ENCODE measurements at places on chromosomes 2 and 18.

DNA sequence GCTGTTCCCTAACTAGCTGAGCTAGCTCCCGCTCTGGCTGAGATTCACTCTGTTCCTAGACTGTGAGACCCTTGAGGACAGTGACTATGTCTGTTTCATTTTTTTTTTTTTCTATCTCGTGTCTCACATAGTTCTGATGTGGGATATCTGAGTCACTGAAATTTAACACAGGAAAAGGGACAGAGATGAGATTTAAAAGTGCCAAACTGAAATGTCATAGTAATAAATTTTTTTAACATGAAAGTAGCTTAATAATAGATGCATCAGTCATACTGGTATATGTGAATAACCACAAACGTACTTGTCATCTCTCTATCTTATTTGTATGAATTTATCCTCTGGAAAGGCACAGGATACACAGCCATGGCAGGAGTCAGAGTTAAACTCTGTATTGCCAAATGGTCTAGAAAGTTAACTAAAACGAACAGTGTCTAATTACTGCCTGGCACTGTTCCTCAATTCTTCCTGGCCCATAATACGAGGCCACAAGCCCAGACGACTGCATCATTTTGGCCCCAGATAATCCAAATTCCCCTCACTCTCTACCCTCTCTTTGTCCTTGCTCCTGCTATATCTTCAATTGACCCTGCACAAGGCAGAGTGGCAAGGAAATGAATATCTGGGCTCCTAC lies 87.5 kb downstream of the SATB2 start:
- no peak for DNase-seq

DNA sequence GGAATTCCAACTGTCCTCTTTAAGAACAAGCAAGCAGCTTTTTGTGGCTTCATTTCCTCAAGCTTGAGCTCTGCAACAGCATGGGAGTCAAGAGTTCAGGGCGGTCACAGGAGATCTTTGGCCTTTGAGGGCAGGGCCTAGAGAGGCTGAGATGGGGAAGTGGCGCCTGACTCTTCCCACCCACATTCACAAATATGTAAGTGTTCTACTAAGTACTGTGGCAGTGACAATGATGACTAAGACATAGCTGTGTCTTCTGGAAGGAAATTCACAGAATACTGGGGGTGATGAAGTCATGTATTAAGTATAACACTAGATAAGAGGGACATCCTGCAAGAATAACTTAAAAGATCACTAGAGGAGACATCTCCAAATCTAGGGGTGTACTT lies 15.0 kb downstream of the RND3 start:
- DNase-seq, result no peak

DNA sequence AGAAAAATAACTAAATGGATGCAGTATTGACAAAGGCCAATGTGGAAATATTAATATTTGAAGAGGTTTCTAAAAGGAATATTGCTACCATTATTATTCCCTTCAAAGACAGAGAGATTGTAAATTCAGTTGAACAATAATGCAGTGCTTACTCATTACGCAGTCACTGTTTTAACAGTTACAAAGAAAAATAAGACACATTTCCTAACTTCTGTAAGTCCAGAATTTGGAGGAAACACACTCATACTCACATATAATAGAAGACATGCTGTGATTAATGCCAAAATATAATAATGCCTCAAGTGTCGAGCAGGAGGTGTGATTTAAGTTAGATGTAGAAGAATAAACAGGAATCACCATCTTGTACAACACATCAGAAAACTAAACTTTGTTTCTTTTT lies 389.2 kb downstream of the FBXO15 start:
- DNase-seq, result no peak

GRCh38 chr18:31039426-31039825 lies 3.1 kb downstream of the DSC3 start:
- DNase-seq, result no peak

DNA sequence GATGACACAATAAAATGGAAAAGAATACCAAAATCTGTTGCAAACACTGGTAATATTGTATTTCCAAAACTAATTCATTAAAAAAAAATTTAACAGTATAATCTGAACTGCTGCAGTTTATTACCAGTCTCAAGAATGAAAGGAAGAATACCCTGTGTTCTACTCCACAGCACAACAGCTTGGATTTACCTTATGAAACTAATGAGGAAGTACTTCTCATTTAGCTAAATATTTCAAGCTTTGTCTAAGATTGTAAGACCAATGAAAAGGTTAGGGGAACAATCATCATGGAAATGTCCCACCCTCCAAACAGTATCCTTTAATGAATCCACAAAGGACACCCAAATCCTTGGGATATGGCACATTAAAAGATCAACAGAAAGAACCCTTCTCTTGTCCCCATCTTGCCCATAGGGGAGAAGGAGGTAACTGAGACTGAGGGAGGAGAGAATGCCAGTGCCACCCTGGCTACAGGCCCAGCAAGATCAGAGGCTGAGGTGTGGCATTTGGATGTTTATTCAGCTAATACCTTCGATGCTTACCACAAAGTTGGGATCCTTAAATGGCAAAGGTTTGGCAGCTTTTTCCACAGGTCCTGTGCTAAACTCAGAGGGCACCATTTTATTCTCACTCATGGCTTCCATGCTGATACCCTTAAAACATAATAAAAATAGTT lies 17.7 kb downstream of the INO80C start:
- no peak for DNase-seq

DNA sequence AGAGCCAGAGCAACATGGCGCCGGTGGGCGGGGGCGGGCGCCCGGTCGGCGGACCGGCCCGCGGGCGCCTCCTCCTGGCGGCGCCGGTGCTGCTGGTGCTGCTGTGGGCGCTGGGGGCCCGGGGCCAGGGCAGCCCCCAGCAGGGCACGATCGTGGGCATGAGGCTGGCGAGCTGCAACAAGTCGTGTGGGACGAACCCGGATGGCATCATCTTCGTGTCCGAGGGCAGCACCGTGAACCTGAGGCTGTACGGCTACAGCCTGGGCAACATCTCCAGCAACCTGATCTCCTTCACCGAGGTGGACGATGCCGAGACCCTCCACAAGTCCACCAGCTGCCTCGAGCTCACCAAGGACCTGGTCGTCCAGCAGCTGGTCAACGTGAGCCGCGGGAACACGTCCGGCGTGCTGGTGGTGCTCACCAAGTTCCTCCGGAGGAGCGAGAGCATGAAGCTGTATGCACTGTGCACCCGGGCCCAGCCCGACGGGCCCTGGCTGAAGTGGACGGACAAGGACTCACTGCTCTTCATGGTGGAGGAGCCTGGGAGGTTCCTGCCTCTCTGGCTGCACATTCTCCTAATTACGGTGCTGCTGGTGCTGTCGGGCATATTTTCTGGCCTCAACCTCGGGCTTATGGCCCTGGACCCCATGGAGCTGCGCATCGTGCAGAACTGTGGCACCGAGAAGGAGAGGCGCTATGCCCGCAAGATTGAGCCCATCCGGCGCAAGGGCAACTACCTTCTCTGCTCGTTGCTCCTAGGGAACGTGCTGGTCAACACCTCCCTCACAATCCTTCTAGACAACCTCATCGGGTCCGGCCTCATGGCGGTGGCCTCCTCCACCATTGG lies 507 bp downstream of the CNNM4 start:
- DNase-seq, result peak; percentile 37

DNA sequence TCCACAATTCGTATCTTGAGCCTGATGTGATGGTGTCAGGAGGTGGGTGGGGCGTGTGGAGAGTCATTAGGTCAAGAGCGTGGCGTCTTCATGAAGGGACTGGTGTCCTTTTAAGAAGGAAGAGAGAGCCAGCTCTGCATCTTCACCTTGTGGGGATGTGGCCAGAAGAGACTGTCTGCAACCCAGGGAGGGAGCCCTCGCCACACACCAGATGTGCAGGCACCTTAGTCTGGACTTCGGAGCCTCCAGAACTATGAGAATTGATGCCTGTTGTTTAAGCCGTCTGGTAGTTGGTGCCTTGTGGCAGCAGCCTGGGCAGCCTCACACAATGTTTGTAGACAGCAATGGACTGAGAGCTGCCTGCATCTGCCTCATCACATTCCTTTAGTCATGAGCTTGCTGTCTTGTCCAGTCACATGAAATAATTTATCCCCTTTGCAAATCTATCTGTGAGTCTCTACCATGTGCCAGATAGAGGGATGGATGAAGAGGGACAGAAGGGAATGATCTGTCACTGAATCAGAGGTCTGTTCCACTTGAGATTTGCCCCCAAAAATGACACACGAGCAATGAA lies 61.0 kb downstream of the MYT1L start:
- no peak for DNase-seq

DNA sequence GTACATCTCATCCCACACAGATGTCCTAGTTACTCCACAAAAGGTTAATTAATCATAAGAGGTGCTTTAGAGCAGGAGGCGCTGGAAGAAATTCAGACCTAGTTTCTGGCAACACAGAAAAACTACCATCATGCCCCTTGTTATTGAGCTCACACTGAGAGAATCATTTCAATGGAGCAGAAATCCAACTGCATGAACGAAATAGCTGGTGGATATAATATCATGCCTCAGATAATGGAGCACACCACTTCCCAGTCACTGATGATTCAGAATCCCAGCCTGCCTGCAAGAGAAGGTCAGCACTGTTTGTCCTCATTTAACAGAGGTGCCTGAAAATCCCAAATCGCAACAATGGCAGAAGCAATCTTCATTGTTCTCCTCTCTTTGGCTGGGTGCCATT lies 125.8 kb upstream of the CREB1 start:
- DNase-seq, result no peak

GRCh38 chr2:175436076-175436475 lies 254.6 kb upstream of the ATP5MC3 start:
- no peak for DNase-seq

DNA sequence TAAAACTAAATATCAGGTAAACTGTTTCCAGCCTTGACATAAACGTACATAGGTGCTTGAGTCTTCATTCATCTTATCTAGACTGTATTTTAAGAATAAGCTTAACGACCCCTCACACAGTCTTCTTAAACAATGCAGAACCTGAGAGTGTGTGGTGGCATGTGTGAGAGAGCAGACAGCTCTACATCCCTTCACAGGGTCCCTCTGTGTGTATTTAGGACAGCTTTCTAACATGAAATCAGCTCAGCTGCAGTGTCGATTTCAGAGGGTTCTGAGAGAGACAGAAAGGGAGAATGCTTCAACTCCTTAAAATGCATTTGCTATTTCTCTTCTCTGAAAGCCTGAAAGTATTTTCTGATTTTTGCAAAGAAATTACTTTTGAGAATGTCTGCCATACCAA lies 185.2 kb downstream of the GRB14 start:
- no peak for DNase-seq

GRCh38 chr2:127275356-127275755 lies 18.6 kb downstream of the ERCC3 start:
- DNase-seq, result no peak

DNA sequence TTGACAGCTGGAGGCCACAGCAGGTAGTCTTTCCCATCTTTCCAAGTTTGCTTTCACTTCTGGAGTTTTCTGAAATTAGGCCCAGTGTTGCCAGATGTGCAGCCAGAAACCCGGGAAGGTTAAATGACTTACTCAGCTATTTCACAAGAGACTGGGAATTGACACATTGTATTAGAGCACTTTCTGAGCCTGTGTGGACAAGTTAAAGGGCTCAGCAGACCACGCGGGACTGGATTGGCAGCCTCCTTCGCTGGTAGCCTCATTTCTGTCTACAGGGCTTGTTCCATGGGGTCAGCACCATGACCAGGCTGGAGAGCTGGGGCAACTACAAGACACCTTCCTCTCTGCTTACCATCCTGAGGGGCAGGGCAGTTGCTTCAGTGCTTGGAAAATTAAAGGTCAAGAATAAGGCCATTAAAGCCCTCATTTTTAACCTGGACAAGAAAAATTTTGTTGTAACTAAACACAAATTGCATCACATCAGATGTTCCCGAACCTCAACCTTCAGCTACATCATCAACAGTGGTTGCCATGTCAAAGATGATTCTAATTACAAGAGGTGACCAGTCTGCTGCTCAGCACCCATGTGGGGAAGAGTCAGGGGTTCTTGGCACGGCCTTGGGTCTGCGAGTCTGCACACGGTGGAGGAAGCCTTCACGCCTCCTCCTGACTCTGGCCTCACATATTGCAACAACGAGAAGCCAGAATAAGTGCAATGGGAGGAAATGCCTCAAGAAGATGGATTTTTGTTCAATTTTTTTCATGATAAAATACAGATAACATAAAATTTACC lies 279.5 kb upstream of the RAB6C start:
- no peak for DNase-seq

GRCh38 chr2:233379441-233379840 lies 25.1 kb downstream of the DGKD start:
- DNase-seq, result no peak

GRCh38 chr2:28736034-28736433 lies 15.6 kb upstream of the PPP1CB start:
- DNase-seq, result no peak

GRCh38 chr2:28764909-28765711 lies 13.5 kb downstream of the PPP1CB start:
- DNase-seq, result no peak

DNA sequence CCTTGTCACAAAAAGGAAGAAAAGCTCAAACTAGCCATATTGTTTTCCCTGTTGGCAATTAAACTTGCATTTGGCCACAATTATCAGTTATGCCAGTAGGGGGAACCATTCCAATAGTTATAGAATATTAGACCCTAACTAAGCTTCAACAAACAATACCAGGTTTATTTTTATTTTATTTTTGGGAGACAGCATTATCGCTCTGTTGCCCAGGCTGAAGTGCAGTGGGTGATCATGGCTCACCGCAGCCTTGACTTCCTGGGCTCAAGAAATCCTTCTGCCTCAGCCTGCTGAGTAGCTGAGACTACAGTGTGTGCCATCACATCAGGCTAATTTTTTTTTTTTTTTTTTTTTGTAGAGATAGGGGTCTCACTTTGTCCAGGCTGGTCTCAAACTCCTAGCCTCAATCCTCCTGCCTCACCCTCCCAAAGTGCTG lies 102.1 kb downstream of the ATAD2B start:
- DNase-seq, result peak; percentile 15

GRCh38 chr2:198499539-198499938 lies 695.1 kb downstream of the PLCL1 start:
- DNase-seq, result no peak

DNA sequence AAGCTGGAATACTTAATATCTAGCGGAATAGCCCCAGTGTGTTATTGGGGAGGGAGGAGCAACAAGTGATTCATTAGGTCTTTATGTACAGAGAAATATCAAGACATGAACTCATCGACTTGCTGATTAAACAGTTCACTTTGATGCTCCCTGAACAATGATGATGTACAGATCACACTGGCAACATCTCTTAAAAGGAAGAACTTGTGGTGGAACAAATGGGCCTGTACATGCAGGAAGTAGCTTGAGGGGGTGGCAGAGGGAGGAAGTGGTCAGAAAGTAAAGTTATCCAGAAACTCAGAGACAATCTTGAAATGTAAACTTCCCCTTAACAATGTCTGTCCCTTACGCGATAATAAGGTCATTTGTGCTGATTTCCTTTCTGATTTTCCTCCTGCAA lies 90.5 kb downstream of the NXPH2 start:
- no peak for DNase-seq

GRCh38 chr2:99555404-99555803 lies 65.6 kb upstream of the REV1 start:
- no peak for DNase-seq

- DNase-seq, result no peak
Measured at GRCh38 chr2:119181391-119181790, 22.8 kb upstream of the C1QL2 start.

- DNase-seq, result no peak
Measured at GRCh38 chr2:21627938-21628337, 504.2 kb downstream of the TDRD15 start.

Data from stimulated activated naive CD8-positive, alpha-beta T cell treated with anti-CD3 and anti-CD28 coated beads, Interleukin-15, Interleukin-2, amounts not matched to agents 100 U/mL and 50 U/mL, for 24 hours (primary cell).